ENCODE measurements at places on chromosomes 7 and 10. TPM values are rescaled to one million over a fixed set of nuclear protein-coding genes. Genes with fewer than 3 reads are reported as not detected.

The TMEM139 gene
- 0.46 TPM for total RNA-seq

The KCNH2 gene
- total RNA-seq = 17.8 TPM

The GIMAP5 gene
- 3.7 TPM for total RNA-seq

The HERC4 gene
- 81.7 TPM for total RNA-seq

The TMEM229A gene
- 4.6 TPM for total RNA-seq

The ZNF727 gene
- 1.6 TPM for total RNA-seq

The GJD4 gene
- 0.23 TPM for total RNA-seq

The FAM221A gene
- 14.5 TPM for total RNA-seq

The PNLIPRP2 gene
- not detected for total RNA-seq

The FAM25C gene
- not detected for total RNA-seq

The COL1A2 gene
- 116 TPM for total RNA-seq

The HECW1 gene
- total RNA-seq = 48.0 TPM

The BMPER gene
- total RNA-seq = 12.2 TPM

The SUN3 gene
- 0.69 TPM for total RNA-seq

The IFIT1 gene
- 17.1 TPM for total RNA-seq

The AIFM2 gene
- total RNA-seq = 3.9 TPM

The MNX1 gene
- total RNA-seq = not detected

The HOXA10 gene
- total RNA-seq = not detected

The ARMC10 gene
- total RNA-seq = 39.0 TPM

The BZW2 gene
- 57.7 TPM for total RNA-seq

The DNAH11 gene
- 8.3 TPM for total RNA-seq

The LEP gene
- not detected for total RNA-seq

The EPHA1 gene
- total RNA-seq = 7.8 TPM

The VSTM4 gene
- 7.8 TPM for total RNA-seq

The FAM20C gene
- total RNA-seq = 30.7 TPM

The RBM33 gene
- total RNA-seq = 33.0 TPM

The NEURL1 gene
- 33.4 TPM for total RNA-seq

The FAM25G gene
- not detected for total RNA-seq

The ASB10 gene
- total RNA-seq = not detected

The CUBN gene
- total RNA-seq = 3.5 TPM

The CXCL12 gene
- 13.1 TPM for total RNA-seq

The DMBT1 gene
- under 0.01 TPM for total RNA-seq

The ABCB4 gene
- total RNA-seq = 2.3 TPM

The GDF10 gene
- 3.0 TPM for total RNA-seq

The ZNF783 gene
- total RNA-seq = 11.8 TPM

The SORCS1 gene
- 30.2 TPM for total RNA-seq

The HOXA3 gene
- total RNA-seq = not detected

The FXYD4 gene
- total RNA-seq = not detected

The GBX1 gene
- total RNA-seq = 1.6 TPM

The SPDYE2B gene
- not detected for total RNA-seq

The CDK1 gene
- total RNA-seq = 32.5 TPM

The LRRD1 gene
- 0.92 TPM for total RNA-seq

The CRYGN gene
- not detected for total RNA-seq

The SLC29A3 gene
- total RNA-seq = 3.9 TPM

The SLC18A3 gene
- 2.8 TPM for total RNA-seq

The PPP1R17 gene
- total RNA-seq = 2.8 TPM

The INA gene
- 223 TPM for total RNA-seq

The GPR85 gene
- total RNA-seq = 106 TPM
